Right renal cortex interstitium (tissue), 3 donors: ENCODE measurements at places on chromosomes 1 and 21.
A peak's percentile ranks its signal among the peaks of the same experiment; 100 is the strongest.

- no peak for DNase-seq
These were observed 987 bp downstream of the GPR137B start for GRCh38 chr1:236143104-236143948.

- DNase-seq: no peak
These were observed 33.3 kb upstream of the KCNE1 start for GRCh38 chr21:34545079-34545884.

DNA sequence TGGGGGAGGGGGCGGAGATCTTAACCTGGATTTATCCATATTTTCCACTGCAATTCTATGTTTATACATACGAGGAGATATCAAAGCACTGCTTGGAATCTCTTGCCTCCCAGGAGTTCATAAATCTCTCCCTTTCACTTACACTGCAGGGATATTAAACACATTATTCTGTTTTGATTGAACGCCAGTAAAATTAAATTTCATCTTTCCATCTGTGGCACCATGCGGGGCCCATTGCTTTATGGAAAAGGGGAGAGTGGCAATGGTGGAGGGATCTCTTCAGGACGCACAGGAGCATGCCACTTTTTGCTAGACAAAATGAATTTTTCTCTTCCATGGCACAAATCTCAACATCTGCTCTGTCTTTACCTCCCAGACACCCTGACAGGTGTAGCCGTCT, 648.0 kb upstream of the PLXNA2 start:
- DNase-seq: no peak

DNA sequence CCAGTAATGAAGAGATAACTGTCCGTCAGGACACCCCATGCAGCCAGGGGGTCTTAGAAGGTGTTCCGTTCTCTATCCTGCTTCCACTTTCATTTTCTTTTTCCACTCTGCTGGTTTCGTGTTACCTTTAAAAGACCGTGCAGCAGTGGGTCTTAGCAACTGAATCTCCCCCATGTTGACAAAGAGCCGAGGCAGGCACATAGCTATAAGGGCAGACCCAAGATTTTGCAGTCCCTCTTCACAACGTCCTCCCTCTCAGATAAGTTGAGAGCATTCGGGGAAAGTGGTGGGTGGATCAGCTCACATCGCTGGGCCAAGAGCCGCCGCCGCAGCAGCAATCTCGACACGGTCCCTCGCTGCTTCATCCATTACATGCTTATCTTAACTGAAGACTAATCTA, 355.5 kb downstream of the LMO4 start:
- no peak for DNase-seq

GRCh38 chr1:162561616-162562469, at the start of gene UAP1:
Gene UAP1, plus strand, starts transcription at chr1:162561722. Its CDS starts 4,347 bp downstream, at chr1:162566069.
- peak; percentile 3 for DNase-seq

DNA sequence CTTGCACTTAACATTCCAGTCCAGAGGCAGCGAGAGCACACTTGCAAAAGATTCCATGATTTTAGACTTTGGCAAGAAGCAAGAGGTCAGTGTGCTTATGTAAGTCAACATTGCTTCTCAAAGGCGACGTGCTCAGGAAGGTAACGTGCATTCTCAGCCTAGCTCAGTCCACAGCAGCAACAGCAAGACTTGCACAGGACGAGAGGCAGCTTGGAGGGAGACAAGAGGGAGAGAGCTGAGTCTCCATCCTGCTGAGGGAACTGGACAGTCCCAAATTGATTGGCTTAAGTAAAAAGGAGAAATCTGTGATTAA, 56.5 kb downstream of the PTP4A2 start:
- no peak for DNase-seq

- no peak for DNase-seq
These were observed 26.0 kb upstream of the CNTN2 start for GRCh38 chr1:205017001-205017400.

DNA sequence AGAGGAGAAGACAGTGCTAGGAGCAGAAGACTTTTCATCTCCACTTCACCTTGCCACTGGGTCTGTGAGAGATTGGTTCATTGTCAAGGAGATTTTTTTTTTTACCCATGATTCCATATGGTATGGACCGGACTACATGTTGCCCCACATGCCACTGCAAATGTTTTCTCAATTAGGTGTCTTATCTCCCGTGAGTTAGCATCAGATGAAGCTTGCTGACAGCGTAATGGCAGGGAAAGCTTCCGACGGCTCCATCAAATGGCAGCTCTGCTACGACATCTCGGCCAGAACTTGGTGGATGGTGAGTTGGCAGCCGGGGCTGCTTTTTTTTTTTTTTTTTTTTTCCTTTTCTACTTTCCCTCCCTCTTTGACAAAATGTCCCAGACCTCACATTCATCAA, 217.2 kb upstream of the NFIA start:
- DNase-seq: no peak

- DNase-seq: no peak
These were observed 190.8 kb downstream of the DYRK1A start for GRCh38 chr21:37557261-37557950.

DNA sequence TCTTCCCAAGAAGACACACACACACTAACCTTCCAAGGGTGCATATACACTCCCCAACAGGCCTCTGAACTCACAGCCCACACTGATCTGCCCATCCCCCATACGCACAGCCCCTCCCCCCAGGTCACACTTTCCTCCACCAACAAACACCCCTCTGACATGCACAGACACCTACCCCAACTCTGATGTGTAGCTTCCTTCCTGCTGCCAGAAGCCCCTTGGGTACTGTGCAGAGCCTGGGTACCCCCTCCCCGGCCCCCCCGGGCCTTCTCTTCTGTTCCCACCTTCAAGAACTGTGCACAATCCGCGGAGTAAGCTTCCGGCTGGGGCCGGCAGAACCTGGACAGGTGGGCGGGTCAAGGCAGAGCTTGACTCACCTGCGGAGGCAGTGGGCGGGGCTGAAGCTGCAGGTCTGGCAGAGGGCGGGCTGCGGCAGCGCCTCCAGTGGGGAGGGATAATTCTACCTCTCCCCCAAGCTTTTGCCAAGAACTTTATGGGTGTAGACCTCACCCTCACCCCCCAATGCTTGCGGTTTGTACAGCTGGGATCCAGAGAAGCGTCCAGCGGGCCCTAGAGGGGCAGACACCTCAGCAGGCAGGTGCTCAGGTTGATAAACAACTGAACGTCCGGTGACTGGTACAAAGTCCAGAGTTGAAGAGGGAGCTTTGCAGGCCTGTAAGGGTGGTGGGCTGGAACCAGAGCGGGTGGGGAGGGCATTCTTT, at the start of gene C1orf210:
Gene C1orf210 (minus strand): TSS at position 313 of the 722 bp plus-strand sequence. CDS start 2,311 bp downstream, outside the sequence.
- no peak for DNase-seq

GRCh38 chr1:156310962-156311361, 11.9 kb upstream of the VHLL start:
- no peak for DNase-seq

DNA sequence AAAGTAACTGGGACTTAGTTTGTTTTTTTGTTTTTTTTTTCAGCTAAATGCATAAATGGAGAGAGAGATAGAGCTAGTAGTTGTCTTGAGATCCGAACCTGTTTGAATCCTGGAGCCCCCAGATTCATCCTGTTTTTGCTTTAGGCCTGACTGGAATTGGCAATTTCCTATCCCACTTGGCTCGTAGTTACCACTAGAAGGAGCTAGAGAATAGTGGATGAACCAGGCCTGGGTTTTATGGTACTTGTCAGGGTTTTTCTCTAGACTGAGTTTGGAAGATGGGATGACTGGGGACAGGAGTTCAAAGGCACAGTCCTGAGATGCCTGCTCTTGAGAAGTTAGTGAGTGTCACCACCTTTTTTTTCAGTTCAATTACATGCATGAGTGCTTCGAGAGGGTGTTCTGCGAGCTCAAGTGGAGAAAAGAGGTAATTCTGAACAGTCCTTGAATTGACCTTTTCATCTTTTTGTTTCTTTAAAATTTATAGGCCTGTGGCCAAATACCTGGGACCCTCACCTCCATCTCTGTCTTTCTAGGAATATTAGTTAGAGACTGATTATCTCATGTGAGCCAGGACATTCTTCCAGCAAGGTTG, 23.4 kb downstream of the CELF3 start:
- DNase-seq: no peak

DNA sequence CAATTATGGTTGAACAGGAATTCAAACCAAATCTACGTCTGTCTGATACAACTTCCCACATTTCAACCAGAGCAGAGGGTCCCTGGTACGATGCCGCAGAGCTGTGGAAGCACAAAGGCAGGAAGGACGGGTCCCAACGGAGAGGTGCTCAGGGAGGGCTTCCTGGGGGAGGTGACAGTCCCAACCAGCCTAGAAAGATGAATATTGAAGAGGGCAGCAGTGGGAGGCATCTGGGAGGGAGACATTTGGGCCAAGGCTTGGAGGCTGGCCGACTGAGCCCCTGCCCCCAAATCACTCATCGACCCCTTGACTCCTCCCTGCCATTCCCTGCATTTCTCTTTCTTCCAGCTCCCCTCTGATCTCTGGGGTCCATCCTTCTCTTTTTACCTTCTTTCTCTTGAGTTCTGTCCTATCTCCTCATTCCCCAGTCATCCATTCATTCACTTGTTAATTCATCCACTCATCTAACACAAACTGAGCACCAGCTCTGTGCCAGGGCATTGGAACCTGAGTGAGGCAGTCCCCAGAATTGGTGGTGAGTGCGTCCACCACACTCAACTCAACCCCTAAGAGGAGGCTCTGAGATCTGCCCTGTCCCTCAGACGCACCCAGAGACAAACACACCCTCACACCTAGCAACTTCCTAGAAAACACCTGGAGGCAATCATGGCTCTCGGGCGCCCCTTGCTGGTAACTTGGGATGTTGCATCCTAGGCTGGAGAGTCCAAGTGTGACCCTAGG, 13.2 kb upstream of the CELA3B start:
- DNase-seq: no peak

DNA sequence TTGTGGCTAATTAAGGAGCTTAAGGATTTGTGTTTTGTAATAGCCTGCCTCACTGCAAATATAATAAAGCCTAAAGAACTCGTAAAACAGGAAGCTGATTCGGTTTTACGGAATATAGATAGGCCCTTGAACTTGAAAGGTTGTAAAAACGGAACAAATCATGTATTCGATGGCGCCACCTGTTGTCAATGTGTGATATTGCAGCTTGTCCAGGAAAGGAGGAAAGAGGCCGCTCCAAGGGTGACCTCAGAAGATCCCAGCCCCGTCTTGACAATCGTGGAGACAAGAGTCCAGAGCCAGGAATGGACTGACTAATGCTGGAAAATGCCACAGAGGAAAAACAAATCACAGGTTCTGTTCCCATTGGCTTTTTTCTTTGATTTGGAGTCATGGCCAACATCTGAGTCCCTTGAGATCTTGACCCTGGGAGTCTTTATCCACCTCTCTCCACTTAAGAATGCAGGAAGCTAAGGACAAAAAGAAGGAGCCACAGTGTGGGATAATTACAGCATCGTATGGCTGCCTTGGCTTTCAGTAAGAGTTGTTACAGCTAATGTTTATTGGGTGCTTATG, 7.0 kb upstream of the IGSF21 start:
- DNase-seq: peak; percentile 54

- no peak for DNase-seq
These were observed 33.6 kb downstream of the NUAK2 start for GRCh38 chr1:205287767-205288559.

- DNase-seq: no peak
These were observed 43.1 kb upstream of the BCL10 start for GRCh38 chr1:85319491-85319890.

DNA sequence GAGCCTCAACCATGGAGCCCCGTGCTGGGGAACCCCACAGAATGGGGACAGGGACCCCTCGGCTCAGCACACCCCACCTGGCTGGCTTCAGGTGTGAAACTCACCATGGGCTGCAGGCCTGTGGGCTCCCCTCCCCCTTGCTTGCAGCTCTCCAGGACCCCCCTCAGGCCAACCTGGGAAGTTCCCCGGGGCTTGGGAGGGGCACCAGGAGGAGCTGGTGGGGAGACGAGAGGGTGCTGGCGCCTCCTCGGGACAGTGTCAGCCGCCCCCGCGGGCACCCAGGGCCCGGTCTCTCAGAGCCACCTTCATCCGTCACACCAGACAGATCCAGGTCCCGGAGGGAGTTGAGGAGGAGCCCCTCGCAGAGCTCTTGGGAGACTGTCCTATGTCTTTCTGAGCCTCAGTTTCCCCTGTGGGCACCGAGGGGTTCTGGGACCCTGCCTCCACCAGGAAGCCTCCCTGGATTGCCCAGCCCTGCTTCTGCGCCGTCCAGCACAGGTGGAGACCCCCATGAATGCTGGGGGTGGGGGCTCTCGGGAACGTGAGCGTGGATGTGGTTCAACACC, 657 bp upstream of the TNFRSF18 start:
- DNase-seq: no peak

- DNase-seq: no peak
These were observed 32.3 kb downstream of the PRDM16 start for GRCh38 chr1:3101124-3101939.

- no peak for DNase-seq
These were observed 67.1 kb downstream of the FAAP20 start for GRCh38 chr1:2127187-2128145.

- no peak for DNase-seq
These were observed 3.0 kb downstream of the BEST4 start for GRCh38 chr1:44785029-44785380.

- peak; percentile 62 for DNase-seq
These were observed 57.8 kb downstream of the SLC35D1 start for GRCh38 chr1:66996018-66996682.
